NK-92 treated with Interleukin-12 subunit alpha and Interleukin-12 subunit beta, amount 100 ng/mL, for 24 hours (cell line): ENCODE measurements at places on chromosomes 1 and 21.

DNA sequence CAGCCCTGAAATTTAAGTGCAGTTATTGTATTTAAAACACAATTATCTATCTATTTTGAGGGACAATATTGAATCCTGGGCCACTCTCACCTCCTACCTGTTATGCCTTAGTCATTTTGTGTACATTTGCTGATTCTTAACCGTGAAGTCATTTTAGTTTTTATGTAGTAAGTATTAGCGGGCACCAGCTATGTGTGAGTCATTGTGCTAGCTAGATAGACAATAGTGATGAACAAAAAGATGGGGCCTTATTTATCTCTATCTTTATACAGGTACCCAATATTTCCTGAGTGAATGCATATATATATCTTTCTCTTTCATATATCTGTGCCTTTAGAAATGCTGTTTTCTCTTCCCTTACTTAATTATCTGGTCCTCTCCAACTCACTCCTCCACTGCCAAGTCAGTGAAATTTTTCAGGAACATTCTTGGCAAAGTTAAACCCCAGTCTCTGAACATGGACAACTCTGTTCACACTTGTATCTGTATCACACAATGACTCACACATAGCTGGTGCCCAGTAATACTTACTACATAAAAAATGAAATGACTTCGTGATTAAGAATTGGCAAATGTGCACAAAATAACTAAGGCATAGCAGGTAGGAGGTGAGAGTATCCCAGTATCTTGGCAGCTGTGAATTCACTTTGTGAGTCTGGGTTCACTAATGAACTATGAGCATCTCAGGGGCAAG, 166.0 kb upstream of the C8B start:
- no peak for DNase-seq

GRCh38 chr1:78540048-78540447, 49.3 kb downstream of the PTGFR start:
- DNase-seq = no peak

DNA sequence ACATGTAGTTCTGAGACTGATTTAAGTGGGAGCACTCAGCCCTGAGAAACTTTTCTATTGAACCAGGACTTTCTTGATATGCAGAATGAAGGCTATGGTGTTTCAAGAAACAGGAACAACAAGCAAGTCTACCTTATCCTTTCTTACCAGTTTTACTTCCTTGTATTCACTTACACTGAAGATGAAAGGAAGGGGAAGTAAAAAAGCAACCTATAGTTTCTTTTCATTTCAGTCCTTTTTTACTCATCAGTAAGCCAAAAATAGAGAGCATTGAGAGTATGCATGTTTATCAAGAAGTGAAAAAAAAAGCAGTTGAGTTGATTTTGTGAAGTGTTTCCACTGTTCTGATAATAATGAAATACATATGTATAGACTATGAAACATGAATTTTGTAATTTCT, 1010.3 kb downstream of the AMY1C start:
- DNase-seq = no peak

- no peak for DNase-seq
These were observed 39.4 kb upstream of the DYNLT5 start for GRCh38 chr1:66712839-66713238.

GRCh38 chr1:225044258-225044657, 114.8 kb downstream of the DNAH14 start:
- no peak for DNase-seq

- no peak for DNase-seq
These were observed 25.6 kb downstream of the SLC22A15 start for GRCh38 chr1:116001739-116002487.

DNA sequence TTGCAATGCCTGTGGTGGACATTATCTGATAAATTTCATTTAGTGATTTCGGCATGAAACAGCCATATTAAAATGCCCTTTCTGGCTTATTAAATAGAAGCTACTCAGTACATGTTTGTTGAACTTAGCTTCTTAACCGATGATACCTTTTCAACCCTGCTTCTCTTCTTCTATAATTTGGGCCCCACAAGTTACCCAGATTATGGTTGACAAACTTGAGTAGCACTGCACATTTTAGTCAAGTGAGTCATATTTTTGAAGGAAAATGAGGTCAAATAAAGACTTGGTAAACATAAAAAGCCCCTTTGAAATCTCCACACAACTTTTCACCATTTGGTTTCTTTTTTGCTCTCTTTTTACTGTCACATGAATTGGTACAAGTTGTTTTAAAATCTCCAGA, 33.8 kb downstream of the GIPC2 start:
- no peak for DNase-seq

DNA sequence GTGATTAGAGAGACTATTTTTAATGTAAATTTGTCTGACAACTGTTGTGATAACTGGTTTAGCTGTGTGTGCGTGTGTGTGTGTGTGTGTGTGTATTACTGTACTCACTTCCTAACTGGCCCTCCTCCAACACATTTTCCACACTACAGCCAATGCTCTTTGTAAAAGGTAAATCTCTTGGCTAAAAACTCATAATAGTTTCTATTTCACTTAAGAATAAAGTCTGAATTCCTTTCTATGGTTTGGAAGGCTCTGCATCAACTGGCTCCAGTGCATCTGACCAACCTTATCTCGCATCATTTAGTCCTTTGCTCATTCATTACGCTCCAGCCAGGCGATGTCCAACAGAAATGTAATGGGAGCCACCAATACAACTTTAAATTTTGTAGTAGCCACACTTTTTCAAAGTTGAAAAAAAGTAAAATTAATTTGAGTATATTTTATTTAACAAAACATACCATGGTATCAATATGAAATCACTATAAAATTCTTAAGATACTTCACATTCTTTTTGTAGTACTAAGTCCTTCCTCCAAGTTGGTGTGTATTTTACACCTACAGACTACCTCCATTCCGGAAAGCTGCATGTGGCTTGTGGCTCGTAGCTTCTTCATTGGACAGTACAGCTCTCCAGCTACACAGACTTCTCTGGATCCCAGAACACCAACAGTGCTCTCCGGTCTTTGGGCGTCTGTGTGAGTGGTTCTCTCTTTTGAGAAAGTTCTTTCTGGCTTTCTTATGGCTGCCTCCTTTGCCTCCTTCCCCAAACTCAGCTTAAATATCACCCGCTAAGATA, 68.9 kb downstream of the NRIP1 start:
- no peak for DNase-seq

- no peak for DNase-seq
These were observed 8.6 kb upstream of the C1orf105 start for GRCh38 chr1:172411791-172412338.

GRCh38 chr1:6391951-6392808, 1.4 kb downstream of the ACOT7 start:
- no peak for DNase-seq

DNA sequence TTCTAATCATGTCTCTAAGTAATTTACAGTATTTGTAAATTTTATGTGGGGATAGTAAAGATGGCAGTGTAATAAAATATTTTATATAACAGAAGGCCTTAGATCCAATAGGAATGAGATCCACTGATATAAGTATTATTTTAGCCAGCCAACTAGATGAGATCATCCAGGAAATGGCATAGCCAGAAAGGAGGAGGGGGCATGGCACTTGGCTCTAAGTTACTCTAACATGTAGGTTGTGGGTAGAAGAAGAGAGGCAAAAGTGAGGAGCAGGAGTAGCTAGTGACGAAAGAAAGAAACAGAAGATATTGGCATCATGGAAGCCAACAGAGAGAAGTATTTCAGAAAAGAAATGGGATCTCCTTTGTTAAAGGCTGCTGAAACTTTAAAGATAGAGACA, 426.1 kb downstream of the PTPRC start:
- no peak for DNase-seq

- DNase-seq = no peak
These were observed 95.1 kb upstream of the C1orf21 start for GRCh38 chr1:184291701-184292100.

- DNase-seq = no peak
These were observed 117.9 kb downstream of the DMRTB1 start for GRCh38 chr1:53576866-53577760.

DNA sequence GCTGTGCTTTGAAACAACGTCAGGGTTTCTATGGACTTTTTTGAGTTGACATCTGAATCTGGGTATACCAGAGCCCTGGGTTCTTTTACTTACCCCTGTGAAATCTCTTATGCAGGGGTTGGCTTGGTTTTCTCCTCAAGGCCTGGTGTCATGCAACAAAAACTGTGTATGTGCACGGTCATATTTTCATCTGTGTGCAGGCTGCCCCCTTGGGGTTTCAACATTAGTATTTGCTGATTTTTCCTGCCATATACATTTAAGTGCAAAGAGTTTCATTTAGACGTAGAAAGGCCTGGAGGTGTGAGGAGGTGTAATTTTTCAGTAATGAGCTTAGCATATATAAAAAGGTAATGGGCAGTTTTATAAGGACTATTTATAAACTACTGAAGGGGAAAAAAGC, 22.0 kb upstream of the ZBTB18 start:
- no peak for DNase-seq

- DNase-seq = no peak
These were observed 57.9 kb downstream of the FMN2 start for GRCh38 chr1:240149484-240150094.

- DNase-seq = no peak
These were observed 11.8 kb downstream of the PSEN2 start for GRCh38 chr1:226882187-226882586.
